ENCODE measurements at places on chromosomes 16 and 17.

DNA sequence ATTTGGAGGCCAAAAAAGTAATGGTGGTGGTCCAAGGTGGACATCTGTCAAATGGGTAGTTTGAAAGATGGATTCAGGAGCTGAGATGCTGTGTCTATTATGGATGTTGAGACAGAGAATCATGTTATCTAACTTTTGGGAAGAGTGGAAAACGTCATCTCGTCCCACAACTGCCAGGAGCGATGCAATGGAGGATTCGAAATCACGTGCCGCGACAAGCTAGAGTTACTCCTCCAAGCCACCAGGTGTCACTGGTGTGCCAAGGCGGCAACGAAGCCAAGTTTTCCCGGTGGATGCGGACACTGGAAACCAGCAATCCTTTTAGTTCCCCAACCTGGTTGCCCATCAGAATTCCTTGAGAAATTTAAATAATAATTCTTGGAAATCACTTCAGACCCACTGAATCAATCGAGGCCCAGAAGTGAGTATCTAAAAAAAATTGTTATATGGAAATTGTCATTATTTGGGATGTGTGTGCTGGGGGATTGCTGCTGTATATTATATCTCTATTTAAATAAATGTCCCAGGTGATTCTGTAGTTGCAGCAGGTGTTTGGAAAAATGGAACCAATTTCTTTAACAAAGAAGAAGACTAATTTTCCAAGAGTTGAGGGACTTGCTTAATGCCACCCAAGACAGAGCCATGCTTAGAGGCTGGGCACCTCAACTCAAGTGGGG is 206.1 kb downstream of the HAPSTR1 start:
- DNase-seq = no peak

GRCh38 chr17:5234645-5235576 is at the start of gene SCIMP:
TSS of gene SCIMP (minus strand) at chr17:5234860. CDS start at chr17:5234755, 105 bp downstream.
- DNase-seq = no peak

GRCh38 chr17:41416479-41416878 is 7.9 kb downstream of the KRT37 start:
- peak; percentile 37 for DNase-seq

DNA sequence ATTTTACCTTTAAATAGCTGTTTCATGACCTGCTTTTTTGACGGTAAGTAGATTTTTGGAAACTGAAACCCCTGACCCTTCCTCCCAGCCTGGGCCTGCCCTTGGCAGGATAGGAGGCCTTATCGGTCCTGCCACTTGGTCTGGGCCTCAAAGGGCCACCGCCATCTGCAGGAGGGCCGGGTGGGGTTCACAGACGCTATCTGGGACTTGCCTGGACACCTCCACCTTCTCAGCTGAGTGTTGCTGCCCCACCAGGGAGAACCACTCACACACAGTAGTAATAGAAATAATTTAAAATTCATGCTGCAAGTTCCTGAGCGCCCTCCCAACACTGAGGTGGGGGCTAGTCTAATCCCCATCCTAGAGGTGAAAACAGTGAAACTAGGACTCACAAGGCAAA is 4.6 kb upstream of the NPRL3 start:
- DNase-seq = no peak

GRCh38 chr17:78727476-78728229 is 54.4 kb downstream of the CYTH1 start:
- DNase-seq = no peak

- DNase-seq = peak; percentile 77
Observed at GRCh38 chr16:23072084-23072599, 77.1 kb downstream of the USP31 start.

DNA sequence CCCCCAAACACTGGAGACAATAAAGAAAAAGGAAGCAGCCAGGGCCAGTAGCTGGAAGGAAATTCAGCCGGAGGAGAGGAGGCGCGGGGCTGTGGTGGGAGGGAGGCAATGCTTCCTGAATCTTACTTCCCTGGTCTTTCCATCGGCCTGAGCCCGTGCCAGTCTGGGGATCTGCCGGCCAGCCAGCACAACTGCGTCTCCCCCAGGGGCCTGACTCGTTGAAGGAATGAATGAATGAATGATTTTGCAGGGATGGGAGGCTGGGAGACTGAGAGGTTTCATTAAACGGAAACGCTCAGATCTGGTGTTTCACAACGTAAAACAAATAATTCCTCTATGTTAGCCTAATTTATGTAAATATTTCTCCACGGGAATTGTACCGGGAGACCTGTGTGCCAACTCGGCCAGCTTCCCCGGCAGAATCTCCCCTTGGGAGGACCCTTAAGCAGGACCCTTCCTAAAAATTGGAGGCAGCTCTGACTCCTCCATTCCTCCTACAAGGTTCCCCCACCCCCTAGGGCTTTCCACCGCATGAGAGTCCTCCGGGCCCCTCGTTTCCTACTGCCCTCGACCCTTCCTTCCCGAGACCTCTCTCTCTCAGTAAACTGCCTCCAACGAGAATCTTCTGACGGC is 1.3 kb upstream of the BAIAP2 start:
- DNase-seq = no peak

DNA sequence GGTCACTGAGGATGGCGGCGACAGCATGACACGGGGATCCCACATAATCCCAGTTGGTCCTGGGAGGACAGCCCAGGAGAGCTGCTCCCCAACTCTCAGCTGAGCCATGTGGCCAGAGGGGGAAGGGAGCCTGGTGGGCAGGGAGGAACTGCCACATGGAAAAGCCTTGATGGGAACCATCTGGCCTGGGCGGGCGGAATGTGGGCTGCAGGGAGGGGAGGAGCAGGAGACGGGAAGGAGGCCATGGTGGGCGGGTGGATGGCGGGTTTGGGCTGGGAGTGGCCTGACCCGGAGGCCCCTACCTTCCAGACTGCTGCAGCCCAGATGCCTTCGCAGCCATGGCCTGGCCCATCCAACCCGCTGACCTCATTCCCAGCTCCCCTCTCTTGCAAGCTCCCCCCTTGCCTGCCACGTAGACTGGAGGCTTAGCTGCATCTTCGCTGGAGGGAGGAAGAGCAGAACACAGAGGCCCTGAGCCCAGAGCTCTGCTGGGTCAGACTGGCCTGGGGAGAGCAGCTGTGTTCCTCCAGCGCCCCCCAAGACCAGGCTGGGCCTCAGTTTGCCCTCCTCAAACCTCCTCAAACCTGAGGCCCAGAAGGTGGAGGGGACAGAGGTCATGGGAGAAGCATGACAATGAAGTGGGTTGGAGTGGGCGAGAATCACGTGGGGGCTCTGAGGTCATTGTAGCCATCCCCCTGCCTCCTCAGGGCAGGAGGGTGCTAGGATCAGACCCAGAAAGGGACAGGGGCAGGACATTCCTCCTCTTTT is 8.2 kb upstream of the COL1A1 start:
- DNase-seq = peak; percentile 100

DNA sequence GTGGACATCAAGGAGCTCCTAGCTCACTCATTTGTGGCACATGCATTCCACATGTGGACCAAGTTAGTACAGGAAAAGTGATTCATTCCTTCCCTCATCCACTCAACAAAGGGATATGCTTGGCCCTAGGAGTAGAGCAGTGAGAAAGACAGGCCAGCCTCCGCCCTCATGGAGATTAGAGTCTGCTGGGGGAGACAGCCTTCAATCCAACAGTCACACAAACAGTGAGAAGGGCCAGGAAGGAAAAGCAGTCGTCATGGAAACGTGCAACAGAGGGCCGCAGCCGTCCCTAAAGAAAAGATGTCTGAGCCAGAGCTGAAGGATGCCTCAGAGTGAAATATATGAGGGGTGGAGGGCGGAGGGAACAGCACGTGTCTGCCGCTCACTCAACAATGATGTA is 109.9 kb downstream of the VPS53 start:
- peak; percentile 37 for DNase-seq

- no peak for DNase-seq
Observed at GRCh38 chr16:1642148-1642547, 30.0 kb downstream of the CRAMP1 start.

- no peak for DNase-seq
Observed at GRCh38 chr17:64368277-64368676, 22.4 kb downstream of the PECAM1 start.

DNA sequence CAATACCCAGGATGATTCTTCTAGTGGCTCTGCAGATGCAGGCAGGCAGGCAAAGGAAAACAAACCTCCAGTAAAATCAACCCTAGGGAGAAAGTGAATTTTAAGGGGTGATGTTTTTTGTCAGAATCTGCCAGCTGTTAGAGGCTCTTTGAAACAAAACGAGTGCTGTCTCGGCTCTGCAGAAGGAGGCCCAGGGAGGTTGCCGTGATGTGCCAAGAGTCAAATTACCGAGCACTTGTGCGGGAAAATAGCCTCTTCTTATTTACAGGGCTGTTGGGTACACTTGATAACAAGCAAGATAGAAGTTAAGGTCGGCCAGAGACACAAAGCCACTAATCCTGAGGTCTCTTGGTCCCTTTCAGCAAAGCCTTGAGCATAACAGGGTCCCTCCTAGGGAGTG is 68.9 kb upstream of the EEF2KMT start:
- DNase-seq = no peak

DNA sequence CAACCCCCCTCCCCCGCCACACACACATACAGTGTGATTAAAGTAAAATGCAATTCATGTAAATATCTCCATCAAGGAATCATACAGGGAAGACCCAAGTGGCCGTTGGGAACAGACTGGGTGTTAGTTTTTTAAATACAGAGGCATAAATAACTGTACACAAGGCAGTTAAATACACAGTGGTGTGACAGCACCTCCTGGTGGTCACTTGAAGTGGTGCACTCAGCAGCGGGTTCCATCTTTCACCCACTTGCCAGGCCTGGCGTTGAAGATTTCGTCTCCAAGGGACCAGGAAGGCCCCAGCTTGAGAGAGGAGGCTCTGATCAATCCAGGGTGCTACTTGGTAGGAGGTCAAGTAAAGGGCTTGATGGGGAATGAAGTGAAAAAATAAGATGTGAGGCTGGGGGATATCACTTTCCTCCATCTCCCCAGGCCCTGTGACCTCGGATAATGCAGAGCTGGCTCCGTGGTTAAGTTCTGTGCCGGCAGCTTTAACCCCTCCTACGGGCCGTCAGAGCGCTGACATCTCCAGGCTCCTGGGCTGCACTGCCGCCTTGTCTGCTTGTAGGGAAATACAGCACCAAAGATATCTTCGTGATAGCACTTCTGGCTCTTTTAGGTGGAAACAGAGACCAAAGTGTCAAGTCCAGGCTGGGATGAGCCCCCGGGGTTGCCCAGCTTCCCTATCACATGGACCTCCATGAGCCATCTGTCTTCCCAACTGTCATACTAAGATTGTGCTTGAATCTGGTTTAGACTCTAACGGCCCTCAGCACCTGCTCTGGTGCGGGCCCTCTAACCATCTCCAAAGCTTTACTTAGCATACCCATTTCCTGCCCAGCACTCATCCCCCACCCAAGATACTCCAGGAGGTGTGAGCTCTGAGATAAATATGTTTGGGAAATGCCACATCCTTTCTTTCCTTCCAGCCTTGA is 20.7 kb downstream of the LGALS9 start:
- DNase-seq = peak; percentile 33

DNA sequence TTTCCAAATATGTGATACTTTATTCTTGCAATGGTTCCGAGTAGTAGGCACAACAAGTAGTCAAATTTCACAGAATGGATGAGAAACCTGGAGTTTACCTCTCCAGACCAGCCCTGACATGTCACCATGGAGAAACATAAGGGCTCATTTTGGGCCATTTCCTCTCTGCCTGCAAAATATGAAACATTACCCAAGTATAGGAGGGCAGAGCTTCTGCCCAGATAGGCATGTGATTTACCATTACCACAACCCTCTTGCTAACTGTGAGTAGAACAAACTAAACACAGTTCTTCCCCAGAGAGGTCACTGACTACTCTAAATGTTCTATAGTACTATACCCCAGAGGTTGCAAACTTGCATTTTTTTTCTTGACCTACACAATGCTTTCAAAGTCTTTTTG is 15.7 kb upstream of the KPNB1 start:
- no peak for DNase-seq

Measured in fibroblast of villous mesenchyme (primary cell).